ENCODE measurements at places on chromosomes 3 and 15.

- DNase-seq, result no peak
- H3K4me3 ChIP-seq, result no peak overlapping the region
- no peaks in the 10 kb centered on the region for H3K27me3 ChIP-seq
- H3K4me1 ChIP-seq, result peaks cover 9% of the 10 kb centered on the region
- no peak overlapping the region for H3K27ac ChIP-seq
- peaks cover 4% of the 10 kb centered on the region for H3K36me3 ChIP-seq
Measured at GRCh38 chr3:12586403-12586802, 29.5 kb downstream of the MKRN2 start.

DNA sequence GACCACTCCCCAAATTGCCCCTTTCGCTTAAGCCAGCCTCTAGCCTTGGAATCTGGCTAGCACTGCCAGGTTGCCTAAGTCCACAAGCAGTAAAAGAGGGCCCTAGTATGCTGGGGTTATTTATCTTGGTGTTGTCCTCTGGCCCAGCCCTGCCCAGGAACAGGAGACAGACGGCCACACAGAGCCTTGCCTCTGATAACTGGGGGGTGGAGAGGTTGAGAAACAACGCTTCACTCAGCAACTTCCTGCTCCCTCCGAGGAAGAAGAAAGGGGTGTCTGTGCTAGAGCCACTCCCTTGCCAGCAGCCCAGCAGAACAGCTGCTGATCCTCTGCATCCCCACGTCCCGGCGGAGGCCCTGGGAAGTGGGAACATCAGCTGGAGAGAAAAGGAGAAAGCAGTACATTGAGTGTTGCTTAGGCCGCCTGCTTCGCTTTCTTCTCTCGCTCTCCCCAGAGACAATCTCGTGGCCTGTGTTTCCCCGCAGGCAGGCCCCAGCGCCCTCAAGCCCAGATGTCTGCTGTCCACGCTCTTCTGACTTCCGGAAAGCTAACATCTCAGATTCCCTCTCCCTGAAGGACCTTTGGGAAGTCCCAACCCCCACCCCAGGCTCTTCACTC, 22.6 kb upstream of the C3orf70 start:
- peaks cover 20% of the 10 kb centered on the region for H3K4me1 ChIP-seq
- no peak overlapping the region for H3K4me3 ChIP-seq
- no peaks in the 10 kb centered on the region for H3K36me3 ChIP-seq
- peaks cover 6% of the 10 kb centered on the region for H3K27me3 ChIP-seq

DNA sequence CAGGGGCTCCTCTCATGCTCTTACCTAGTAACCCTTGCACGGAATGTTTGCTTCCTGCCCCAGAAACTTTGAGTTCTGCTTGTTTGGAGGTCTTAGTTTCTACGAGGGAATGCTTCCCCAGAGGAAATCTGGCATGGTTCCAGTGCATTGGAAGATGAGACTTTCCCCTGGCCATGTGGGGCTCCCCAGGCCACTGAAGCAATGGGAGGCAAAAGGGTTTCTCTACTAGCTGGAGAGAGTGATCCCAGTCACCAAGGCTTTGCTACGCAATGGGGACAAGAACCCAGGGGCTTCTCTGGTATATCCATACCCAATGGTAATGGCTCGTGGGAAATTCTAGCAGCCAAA, 44.2 kb upstream of the RPL32 start:
- no peak overlapping the region for H3K27ac ChIP-seq
- no peaks in the 10 kb centered on the region for H3K36me3 ChIP-seq
- H3K4me3 ChIP-seq, result peak overlapping the region; percentile 1
- no peaks in the 10 kb centered on the region for H3K4me1 ChIP-seq

- no peak overlapping the region for H3K27ac ChIP-seq
- H3K27me3 ChIP-seq, result no peaks in the 10 kb centered on the region
- H3K36me3 ChIP-seq, result no peaks in the 10 kb centered on the region
- H3K4me3 ChIP-seq, result no peak overlapping the region
Measured at GRCh38 chr3:71565316-71565715, 18.2 kb downstream of the FOXP1 start.

All from spleen (tissue), 13 donors.